Left cardiac atrium (tissue), 4 donors: ENCODE measurements at places on chromosomes 3 and 15.

GRCh38 chr3:152053866-152054265 lies 180.4 kb downstream of the SUCNR1 start:
- no peak for DNase-seq

- DNase-seq = no peak
Measured at GRCh38 chr3:159532577-159532976, 456.1 kb upstream of the IL12A start.

DNA sequence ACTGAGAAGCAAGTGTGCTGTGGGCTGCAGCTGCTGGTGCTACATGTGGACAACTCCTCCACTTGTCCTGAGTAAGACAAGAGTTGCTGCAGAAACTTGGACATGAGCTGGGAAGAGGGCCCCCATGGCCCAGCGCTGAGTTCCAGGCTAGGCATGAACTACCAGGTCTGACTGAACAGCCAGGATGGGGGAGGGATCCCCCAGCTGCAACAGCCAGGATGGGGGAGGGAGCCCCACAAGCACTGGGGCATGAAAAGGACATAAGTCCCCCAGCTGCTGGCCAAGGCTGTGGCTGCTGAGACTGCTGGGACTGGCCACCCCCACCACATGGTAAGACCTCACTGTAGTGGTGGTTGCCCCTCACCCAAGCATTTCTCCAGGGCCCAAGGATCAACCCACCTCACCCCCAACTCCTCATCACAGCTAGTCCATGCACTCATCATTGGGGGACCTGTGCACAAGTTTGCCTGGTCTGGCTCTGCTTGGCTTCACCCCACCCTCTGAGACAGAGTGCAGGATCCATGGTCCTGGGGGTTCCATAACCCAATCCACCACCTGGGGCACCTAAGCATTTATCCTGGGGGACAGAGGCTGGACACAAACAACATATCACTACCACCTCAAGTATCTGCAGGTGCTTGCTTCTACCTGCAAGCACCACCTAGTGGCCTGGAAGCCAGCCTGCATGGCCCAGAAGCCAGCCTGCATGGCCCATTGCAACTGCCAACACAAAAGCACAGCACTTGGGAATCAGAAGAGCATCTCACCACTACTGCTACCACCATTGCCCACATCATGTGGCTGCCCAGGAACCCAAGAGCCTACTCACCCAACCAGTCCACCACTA lies 84.5 kb upstream of the STT3B start:
- no peak for DNase-seq

GRCh38 chr15:25372298-25372697 lies 66.5 kb downstream of the UBE3A start:
- DNase-seq = no peak

GRCh38 chr3:56829533-56829932 lies 27.8 kb upstream of the ARHGEF3 start:
- no peak for DNase-seq

DNA sequence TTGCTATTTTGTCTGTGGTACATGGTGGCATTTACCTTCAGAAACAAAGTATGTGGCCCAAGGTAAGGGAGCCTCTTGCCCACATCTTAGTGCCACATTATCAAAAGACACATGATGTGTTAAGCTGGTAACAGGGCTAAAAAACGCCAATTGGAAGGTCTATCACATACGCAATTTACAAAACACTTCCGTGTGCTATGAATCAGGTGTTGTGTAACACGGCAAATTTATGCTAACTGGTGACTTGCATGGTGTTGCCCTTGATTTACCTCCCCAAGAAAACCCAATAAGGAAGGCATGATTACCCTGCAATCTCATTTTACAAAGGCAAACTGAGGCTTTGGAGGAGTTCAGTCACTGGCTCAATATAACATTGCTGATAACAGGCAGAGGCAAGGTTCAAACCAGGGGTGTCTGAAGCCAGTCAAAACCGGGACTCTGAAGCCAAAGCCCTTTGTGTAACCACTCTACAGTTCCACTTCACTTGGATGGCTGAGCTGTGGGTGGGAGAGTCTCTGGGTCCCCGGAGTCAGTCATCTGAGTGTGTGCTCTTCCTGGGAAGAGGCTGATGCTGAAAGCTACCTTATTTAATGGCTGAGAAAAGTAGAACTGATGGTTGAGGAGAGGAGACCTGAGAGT lies 103.9 kb upstream of the BCL6 start:
- DNase-seq = no peak

- no peak for DNase-seq
Measured at GRCh38 chr3:69855436-69856162, 116.3 kb downstream of the MITF start.

GRCh38 chr3:168116279-168116678 lies 20.6 kb upstream of the GOLIM4 start:
- peak; percentile 75 for DNase-seq

- no peak for DNase-seq
Measured at GRCh38 chr15:62083194-62084154, 16.7 kb downstream of the C2CD4A start.

DNA sequence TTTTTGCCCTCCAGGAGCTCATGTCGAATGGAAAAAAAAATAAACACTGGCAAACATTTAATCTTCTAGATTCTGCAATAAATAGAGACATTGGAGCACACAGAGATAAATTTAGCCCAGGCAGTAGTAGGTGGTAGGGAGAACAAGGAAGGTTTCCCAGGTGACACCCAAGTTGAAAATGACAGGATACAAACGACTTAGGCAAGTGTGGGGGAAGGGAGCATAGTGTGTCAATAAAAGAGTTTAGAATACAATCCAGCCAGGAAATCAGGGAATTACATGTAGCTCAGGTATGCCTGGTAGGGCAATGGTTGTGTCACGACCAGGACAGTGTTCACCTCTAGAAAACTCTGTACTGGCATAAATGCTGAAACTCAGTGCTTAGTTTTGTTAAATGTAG lies 364.6 kb upstream of the AGTR1 start:
- no peak for DNase-seq

DNA sequence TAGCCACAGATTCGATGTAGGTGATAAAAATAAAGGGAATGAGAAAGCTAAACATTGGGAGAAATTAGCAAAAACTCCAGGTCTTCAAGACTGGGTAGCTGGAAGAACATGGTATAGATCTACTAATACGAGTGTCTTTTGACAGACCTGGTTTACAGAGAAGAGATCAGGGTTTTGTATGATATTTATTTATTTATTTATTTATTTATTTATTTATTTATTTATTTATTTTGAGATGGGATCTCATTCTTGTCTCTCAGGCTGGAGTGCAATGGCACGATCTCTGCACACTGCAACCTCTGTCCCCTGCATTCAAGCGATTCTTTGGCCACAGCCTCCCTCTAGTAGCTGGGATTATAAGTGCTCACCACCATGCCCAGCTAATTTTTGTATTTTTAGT lies 448.4 kb downstream of the CNTN4 start:
- DNase-seq = no peak

DNA sequence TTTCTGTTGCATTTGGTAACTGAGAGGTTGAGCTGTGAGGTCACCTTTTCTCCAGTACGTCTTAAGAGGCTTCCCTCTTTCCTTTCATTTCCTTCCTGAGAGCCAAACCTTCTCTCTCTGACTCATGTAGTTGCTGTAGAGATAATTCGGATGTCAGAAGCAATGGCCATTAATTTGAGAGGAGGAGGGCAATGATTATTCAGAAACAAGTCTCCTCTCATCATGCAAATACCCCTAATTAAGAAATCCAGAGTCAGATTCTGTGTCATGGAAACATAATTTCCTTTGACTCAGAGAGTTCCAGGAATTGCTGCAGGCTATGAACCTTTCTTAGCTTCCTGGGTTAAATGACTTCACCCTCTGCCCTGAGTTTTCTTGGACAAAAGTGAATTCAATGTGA lies 59.0 kb upstream of the GSK3B start:
- no peak for DNase-seq

DNA sequence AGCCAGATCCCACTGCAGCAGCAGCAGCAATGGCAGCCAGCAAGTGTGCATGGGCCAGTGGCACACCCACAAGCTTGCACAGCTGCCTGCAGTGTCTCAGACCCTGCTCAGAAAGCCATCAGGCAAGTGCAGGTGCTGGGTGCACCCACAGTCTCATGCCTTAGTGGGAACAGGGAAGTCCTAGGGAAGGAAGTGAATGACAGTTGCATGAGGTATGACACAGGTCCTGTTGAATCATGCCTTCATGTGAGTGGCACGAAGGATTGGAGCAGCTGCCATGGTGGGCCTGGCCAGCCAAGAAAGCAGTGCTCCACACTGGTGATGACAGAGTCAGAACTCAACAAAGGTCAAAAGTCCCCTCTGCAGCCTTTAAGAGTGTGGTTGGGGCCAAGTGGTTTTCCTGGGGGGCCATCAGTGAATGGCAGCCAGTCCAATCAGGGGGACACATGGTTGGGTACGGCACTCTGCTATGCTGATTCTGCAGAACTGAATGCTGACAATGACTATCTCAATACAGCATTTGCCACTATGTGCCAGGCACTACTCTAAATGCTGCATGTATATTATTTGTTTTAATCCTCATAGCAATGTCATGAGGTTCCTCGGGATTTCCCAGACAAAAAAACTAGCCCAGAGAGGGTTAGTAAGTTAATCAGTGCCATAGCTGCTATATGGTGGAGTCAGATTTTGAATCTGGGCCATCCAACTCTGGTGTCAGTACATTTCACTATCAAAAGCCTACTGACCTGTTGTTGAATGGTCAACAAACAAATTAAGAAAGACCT lies 94.3 kb downstream of the AQP9 start:
- DNase-seq = no peak

- DNase-seq = no peak
Measured at GRCh38 chr15:42031198-42031915, 10.5 kb upstream of the PLA2G4E start.

GRCh38 chr3:114539525-114539924 lies 245.7 kb downstream of the TIGIT start:
- no peak for DNase-seq

GRCh38 chr15:65761210-65761926 lies 30.7 kb downstream of the DENND4A start:
- no peak for DNase-seq

DNA sequence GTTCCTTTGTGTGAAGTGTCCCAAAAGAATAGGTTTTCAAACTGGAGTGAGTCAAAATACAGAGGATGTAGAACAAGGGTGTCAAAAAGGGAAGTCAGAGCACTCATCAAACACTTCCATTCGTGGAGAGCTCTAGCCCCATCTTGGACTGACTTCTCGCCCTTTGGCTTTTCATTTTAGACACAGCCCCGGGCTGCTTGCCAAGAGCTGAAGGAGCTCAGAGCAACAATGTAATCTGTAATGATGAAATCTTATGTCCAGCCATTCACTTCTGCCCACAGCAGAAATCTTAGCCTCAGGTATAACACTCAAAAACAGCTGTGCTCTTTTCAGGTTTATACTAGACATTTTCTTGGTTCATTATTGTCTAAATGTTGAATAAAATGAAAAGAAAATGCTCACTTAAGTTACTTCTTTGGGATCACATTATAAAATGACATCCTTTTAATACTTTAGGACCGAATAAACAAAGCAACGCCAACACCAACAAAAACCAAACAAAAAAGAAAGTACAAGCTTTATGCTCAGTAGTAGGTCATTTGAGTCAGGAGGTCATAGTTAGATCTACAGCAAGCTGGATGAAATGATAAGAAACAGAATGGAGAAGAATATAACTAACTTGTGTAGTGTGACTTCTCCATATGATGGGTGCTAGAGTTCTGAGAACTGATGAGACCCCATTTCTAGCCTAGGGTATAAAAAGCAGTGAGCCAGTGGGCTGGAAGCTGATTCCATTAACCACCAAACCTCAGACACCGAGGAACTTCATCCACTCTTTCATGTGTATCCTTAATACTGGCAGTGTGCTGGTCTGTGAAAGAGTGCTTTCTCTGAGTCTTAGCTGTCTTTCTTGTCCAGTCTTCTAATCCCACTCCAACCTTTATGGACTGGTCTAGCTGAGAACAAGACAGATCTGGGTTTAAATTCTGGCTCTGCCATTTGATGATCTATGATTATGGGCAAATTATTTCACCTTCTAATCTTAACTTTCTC lies 131.8 kb upstream of the SLC7A14 start:
- DNase-seq = peak; percentile 52

- no peak for DNase-seq
Measured at GRCh38 chr3:79005084-79005483, 762.7 kb downstream of the ROBO1 start.
